Mesothelial cell of epicardium (in vitro differentiated cells): ENCODE measurements at places on chromosomes 16 and 17.

GRCh38 chr17:83119987-83120864 is 40.8 kb downstream of the METRNL start:
- peaks cover 22% of the 10 kb centered on the region for H3K4me1 ChIP-seq
- H3K27ac ChIP-seq, result no peak overlapping the region
- DNase-seq, result no peak
- peak overlapping the region; percentile 60 for H3K4me3 ChIP-seq

- H3K27ac ChIP-seq, result no peak overlapping the region
- no peak for DNase-seq
- H3K27me3 ChIP-seq, result no peaks in the 10 kb centered on the region
- H3K4me3 ChIP-seq, result no peak overlapping the region
- peaks cover 26% of the 10 kb centered on the region for H3K36me3 ChIP-seq
These were observed 4.2 kb downstream of the BBS2 start for GRCh38 chr16:56515665-56516064.

- peaks cover 11% of the 10 kb centered on the region for H3K4me1 ChIP-seq
- H3K4me3 ChIP-seq, result peak overlapping the region; percentile 45
- no peak overlapping the region for H3K27ac ChIP-seq
- DNase-seq, result peak; percentile 89
These were observed 19.5 kb downstream of the ATP2A3 start for GRCh38 chr17:3944485-3945388.

DNA sequence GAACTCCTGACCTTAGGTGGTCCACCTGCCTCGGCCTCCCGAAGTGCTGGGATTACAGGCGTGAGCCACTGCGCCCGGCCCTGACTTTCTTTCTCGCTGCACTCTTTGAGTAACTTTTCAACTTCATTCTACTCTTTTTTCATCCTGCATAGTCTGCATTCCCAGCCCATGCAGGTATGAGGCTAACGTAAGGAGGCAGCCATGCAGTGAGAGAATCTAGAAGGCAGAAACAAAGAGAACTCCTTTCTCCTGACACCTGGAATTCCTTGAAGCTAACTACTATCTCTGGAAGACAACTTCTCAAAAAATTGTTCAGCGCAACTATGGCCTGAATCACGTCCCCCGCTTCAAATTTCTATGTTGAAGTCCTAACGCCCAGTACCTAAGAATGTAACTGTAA is 152.0 kb downstream of the SLC39A11 start:
- DNase-seq, result no peak
- no peak overlapping the region for H3K4me3 ChIP-seq
- peak overlapping the region; percentile 32 for H3K27ac ChIP-seq
- no peaks in the 10 kb centered on the region for H3K4me1 ChIP-seq
- H3K27me3 ChIP-seq, result no peaks in the 10 kb centered on the region
- H3K36me3 ChIP-seq, result no peaks in the 10 kb centered on the region

GRCh38 chr17:74597069-74597790 is 5.1 kb upstream of the CD300LD start:
- no peak for DNase-seq
- no peaks in the 10 kb centered on the region for H3K36me3 ChIP-seq
- H3K4me1 ChIP-seq, result peaks cover 3% of the 10 kb centered on the region
- no peak overlapping the region for H3K4me3 ChIP-seq
- peaks cover 46% of the 10 kb centered on the region for H3K27me3 ChIP-seq
- no peak overlapping the region for H3K27ac ChIP-seq

DNA sequence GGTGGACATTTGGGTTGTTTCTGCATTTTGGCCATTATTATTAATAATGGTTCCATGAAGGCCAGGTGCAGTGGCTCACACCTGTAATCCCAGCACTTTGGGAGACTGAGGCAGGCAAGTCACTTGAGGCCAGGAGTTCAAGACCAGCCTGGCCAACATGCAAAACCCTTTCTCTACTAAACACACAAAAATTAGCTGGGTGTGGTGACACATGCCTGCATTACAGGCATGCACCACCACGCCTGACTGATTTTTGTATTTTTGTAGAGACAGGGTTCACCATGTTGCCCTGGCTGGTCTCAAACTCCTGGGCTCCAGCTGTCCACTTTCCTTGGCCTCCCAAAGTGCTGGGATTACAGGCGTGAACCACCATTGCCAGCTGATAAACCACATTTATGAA is 58.5 kb downstream of the TNFRSF13B start:
- H3K27me3 ChIP-seq, result no peaks in the 10 kb centered on the region
- peaks cover 7% of the 10 kb centered on the region for H3K4me1 ChIP-seq
- no peak overlapping the region for H3K4me3 ChIP-seq
- no peak overlapping the region for H3K27ac ChIP-seq

DNA sequence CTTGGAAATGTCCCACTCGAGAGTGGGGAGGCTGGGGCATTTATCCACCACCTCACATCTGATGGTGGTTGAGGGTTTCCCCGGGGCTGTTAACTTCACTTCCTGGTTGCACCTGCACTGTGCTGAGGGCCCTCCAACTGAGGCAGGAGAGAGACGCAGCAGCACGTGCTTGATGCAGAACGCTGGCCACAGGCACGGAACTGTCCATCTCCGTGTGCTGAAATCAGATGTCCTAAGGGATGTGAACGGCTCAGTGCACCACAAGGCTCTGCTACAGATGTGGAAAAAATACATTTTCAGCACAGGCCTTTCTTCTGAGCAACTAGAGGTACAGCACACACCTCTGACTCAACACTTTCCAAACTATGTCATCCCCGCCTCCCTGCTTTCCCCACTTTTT is 114.8 kb upstream of the C16orf82 start:
- no peak overlapping the region for H3K4me3 ChIP-seq
- no peak overlapping the region for H3K27ac ChIP-seq
- H3K27me3 ChIP-seq, result peaks cover 38% of the 10 kb centered on the region
- no peak for DNase-seq
- H3K36me3 ChIP-seq, result no peaks in the 10 kb centered on the region

- peaks cover 7% of the 10 kb centered on the region for H3K4me1 ChIP-seq
- no peaks in the 10 kb centered on the region for H3K36me3 ChIP-seq
- no peak overlapping the region for H3K27ac ChIP-seq
- peaks cover 91% of the 10 kb centered on the region for H3K27me3 ChIP-seq
- no peak for DNase-seq
- no peak overlapping the region for H3K4me3 ChIP-seq
These were observed 143.0 kb downstream of the ENGASE start for GRCh38 chr17:79217473-79218135.

DNA sequence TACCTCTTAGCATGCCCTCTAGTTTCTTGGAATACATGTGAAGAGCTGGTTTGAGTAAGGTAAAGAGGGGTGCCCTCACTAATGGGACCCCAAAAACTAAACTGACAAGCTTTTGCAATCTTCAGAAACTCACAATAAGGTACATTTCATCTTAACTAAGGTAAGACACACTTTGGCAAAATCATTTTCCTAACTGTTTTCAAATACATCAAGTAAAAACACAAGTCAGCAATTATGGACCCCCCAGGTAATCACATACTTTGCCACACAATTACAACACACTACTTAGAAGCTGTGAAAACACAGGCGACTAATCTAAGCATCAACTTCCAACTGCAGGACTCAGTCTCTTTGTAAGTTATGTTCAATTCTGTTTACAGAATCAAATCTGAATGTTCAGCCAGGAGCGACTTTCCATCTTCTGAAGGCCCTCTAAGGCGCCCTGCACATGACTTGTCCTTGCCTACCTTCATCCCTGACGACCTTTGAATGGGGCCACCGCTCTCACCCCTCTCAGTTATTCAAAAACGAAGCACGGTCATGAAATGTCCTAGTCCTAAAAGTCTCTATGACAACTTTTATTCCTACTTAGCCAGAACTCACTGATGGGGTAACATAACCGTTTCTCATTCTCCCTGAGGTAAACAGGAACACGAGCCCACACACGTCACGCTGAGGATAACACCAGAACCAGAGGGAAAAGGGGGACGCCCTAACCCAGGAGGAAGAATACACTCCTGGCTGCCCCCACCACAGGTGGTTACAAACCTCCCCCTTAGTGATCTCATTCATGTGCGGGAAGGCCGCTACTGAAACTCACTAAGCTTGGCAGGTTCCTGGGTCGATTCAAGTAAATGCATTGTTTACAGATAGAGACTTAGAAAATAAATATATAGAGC is 5.5 kb downstream of the CREBBP start:
- no peaks in the 10 kb centered on the region for H3K27me3 ChIP-seq
- H3K36me3 ChIP-seq, result no peaks in the 10 kb centered on the region
- H3K27ac ChIP-seq, result no peak overlapping the region
- peaks cover 79% of the 10 kb centered on the region for H3K4me1 ChIP-seq

- no peak overlapping the region for H3K4me3 ChIP-seq
- no peak overlapping the region for H3K27ac ChIP-seq
- peaks cover 38% of the 10 kb centered on the region for H3K36me3 ChIP-seq
- DNase-seq, result no peak
These were observed 43.9 kb upstream of the ICAM2 start for GRCh38 chr17:64064331-64064730.

- H3K4me3 ChIP-seq, result no peak overlapping the region
- DNase-seq, result no peak
- H3K4me1 ChIP-seq, result peaks cover 4% of the 10 kb centered on the region
- H3K27me3 ChIP-seq, result no peaks in the 10 kb centered on the region
These were observed 9.0 kb downstream of the DYNLL2 start for GRCh38 chr17:58092101-58092796.

DNA sequence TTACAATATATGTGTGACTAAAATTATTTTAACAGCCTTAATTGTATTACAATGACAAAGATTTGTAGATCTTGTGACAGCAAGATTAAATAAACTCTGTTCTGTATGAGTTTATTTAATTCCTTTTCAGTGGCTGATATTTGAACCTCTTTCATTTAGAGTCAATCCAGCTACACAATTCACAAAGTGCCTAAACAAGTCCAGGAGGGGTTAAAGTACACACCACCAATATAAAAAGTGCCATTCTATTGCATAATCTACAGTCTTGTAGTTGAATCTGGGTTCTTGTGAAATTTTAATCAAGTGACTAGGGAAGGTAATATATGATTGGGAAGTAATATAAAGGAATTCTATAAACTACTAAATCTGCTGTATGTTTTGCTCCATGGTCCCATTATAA is 3.9 kb upstream of the NFAT5 start:
- no peak overlapping the region for H3K4me3 ChIP-seq
- no peaks in the 10 kb centered on the region for H3K27me3 ChIP-seq
- no peak for DNase-seq
- H3K27ac ChIP-seq, result no peak overlapping the region

DNA sequence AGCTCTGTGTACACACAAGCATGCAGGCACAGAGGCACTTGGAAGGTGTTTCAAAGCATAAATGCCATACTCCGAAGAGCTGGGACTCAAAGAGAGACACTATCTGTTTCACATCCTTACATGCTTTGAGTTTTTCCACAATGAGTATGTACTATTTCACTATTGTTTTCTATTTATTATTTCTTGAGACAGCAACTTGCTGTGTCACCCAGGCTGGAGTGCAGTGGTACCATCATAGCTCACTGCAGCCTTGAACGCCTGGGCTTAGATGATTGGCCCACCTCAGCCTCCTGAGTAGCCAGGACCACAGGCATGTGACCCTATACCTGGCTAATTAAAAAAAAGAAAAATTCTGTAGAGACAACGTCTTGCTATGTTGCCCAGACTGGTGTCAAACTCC is 31.6 kb downstream of the CYB5D2 start:
- H3K4me3 ChIP-seq, result no peak overlapping the region
- H3K4me1 ChIP-seq, result peaks cover 41% of the 10 kb centered on the region
- peaks cover 44% of the 10 kb centered on the region for H3K36me3 ChIP-seq
- H3K27me3 ChIP-seq, result no peaks in the 10 kb centered on the region
- peak overlapping the region; percentile 35 for H3K27ac ChIP-seq

GRCh38 chr17:5485270-5486205 is at the start of gene DERL2:
DERL2 (minus strand) TSS chr17:5486178; CDS start chr17:5486161, 17 bp downstream.
- no peak for DNase-seq
- H3K36me3 ChIP-seq, result peaks cover 29% of the 10 kb centered on the region
- peak within 1 kb of the TSS; percentile 96 for H3K4me3 ChIP-seq
- H3K27ac ChIP-seq, result peak within 1 kb of the TSS; percentile 99
- H3K27me3 ChIP-seq, result no peaks in the 10 kb centered on the region

DNA sequence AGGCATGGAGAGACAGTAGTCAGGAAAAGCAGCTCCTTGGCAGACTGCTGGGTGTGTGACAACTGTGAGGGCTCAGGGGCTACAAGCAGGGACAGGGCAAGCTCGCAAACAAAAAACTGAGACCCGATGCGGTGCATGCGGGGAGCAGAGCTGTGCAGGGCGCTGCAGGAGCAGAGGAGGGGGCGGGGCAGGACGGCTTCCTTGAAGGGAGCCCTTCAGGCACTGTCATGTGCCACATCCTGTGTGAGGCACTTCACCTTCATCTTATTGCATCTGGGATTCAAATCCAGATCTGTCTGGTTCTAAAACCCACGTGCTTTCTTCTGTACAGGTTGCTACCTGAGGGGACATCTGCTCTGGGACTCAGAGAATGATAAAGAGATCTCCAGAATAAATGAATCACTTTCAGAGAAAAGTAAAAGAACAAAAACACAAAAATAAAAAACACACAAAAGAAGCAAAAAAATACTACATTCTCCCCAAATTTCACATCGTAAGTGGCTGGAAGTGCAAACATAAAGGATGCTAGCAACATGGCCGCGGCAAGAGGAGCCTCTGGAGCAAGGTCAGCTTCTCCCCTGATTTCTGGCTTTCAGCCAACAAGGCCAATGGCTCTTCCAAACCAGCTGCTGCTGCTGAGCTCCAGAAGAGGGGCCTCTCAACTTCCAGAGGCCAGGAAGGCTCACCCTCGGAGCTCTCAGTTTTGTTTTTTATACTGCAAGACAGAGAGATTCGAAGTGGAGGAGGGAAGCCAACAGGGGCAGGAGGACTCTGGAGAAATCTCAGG is 14.2 kb downstream of the LYRM9 start:
- H3K36me3 ChIP-seq, result peaks cover 10% of the 10 kb centered on the region
- DNase-seq, result no peak
- no peaks in the 10 kb centered on the region for H3K27me3 ChIP-seq
- H3K4me1 ChIP-seq, result peaks cover 8% of the 10 kb centered on the region

DNA sequence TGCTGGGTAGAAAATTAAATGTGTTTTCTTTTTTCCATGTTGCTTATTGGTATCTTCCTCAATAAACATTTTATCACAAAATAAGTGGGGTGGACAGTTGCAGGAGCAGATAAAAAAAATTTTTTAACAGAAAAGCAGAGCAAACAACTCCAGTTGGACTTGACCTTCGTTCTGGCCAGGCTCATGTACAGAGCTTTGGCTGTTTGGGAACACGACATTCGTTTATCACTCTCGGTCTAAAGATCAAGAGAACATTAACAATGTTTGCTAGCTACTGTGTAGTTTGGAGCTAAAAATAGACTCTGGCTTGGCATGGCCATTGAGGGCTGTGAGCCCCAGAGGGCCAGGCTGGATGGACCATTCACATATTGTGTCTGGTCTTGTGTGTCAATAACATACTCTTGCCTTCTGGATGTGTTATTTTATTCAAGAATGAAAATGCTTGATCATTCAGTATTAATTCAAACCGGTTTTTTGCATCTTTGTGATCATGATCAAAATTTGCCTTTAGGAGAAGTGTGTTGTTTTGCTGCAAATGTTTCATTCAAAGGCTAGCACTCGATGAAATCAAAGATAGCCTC is 56.6 kb downstream of the TMEM186 start:
- no peaks in the 10 kb centered on the region for H3K27me3 ChIP-seq
- H3K36me3 ChIP-seq, result peaks cover 14% of the 10 kb centered on the region
- no peak overlapping the region for H3K27ac ChIP-seq
- no peak overlapping the region for H3K4me3 ChIP-seq

- no peaks in the 10 kb centered on the region for H3K27me3 ChIP-seq
- no peaks in the 10 kb centered on the region for H3K4me1 ChIP-seq
- no peak overlapping the region for H3K27ac ChIP-seq
- no peak for DNase-seq
- no peaks in the 10 kb centered on the region for H3K36me3 ChIP-seq
These were observed 2051.3 kb downstream of the TP53TG3F start for GRCh38 chr16:35510701-35511100.

GRCh38 chr17:40443196-40443987 is at the start of gene IGFBP4:
IGFBP4 (plus strand) TSS chr17:40443450; CDS start chr17:40443736, 286 bp downstream.
- H3K4me1 ChIP-seq, result peaks cover 28% of the 10 kb centered on the region
- peak within 1 kb of the TSS; percentile 70 for H3K4me3 ChIP-seq
- H3K36me3 ChIP-seq, result no peaks in the 10 kb centered on the region
- DNase-seq, result peak; percentile 64
- peaks cover 19% of the 10 kb centered on the region for H3K27me3 ChIP-seq
